ENCODE measurements at places on chromosomes 7 and 10.

DNA sequence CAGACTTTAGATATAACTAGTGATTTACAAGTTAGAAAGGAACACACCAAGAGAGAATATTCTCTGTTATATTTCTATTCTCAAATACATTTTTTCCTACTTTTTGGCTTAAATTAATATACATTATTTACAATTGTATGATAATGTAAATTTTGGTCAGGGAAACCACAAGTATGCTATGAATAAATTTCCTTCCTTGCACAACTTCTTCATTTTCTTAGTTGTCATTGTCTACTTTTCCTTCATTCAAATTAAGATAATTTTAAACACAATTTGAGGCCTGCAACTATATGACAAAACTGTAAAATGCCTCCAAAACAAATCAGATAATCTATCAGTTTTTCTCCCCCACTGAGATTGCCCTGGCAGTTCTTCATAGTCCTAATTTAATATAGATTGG lies 131.3 kb downstream of the CDK14 start:
- DNase-seq: no peak

DNA sequence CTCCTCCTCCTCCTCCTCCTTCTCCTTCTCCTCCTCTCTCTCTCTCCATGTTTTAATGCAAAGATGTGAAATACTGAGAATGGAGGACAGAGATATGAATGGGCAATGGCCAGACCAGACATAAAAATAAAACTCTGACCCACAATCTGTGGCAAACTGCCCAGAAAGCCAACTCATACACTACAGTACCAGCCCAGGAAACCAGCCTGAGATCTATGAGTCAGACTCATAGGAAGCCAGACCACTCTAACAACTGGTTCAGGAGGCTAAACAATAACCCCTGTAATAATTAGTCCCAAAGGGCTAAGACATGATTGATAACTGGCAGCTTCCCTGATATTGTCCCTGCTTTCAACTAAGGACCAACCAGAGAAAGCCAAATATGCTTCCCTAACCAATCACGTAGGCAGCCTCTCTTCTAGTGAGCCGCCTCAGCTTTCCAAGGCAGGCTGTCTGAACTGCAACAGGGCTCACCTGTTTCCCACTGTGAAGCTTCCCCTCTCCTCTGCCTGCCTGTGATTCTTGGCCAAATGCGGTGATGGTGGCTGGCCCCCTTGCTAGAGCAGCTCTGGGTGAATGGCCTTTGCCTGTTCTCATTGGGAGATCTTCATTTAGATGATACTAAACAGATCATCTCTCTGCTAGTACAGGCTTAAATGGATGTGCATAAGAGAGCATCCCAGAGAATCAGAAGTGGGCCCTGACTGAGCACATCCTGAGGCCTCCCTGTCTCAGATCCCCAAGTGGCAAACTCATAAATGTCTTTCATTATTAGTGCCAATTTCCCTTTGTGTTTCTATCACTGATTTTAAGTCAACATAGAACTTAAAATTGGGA lies 817.6 kb downstream of the TNS3 start:
- DNase-seq: no peak

DNA sequence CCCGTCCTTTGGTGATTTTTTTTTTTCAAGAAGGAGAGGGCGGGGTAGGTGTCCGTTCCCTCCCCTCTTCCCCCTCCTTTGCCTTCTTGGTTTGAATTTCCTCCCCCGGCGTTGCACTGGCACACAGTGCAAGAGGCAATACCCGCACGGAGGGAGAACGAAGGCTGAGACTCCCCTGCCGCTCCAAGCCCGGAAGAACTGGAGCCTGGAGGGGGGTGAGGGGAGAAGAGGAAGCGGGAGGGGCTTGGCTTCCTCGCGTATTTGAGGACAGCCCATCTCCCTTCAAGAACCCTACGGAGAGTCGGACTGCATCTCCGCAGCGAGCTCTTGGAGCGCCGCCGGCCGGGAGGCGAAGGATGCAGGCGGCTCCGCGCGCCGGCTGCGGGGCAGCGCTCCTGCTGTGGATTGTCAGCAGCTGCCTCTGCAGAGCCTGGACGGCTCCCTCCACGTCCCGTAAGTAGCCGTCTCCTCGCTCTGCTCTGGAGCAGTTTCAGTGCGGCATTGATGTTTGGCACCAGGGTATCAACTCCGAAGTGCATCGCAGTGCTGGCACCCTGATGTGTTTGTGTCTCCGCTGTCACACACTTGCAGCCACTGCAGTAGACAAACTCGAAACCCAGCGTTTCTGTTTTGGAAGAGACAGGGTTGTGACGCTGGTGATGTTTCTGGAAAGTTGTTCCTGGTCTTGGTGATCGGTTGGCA lies at the start of gene CNTNAP2:
Gene CNTNAP2 (plus strand): TSS at position 281 of the 702 bp plus-strand sequence. CDS start 76 bp downstream, at position 357.
- no peak for DNase-seq

GRCh38 chr7:123431075-123431614 lies 103.2 kb downstream of the IQUB start:
- DNase-seq: no peak

All from NAMALWA (cell line).